ENCODE measurements at places on chromosomes 6 and 20.

DNA sequence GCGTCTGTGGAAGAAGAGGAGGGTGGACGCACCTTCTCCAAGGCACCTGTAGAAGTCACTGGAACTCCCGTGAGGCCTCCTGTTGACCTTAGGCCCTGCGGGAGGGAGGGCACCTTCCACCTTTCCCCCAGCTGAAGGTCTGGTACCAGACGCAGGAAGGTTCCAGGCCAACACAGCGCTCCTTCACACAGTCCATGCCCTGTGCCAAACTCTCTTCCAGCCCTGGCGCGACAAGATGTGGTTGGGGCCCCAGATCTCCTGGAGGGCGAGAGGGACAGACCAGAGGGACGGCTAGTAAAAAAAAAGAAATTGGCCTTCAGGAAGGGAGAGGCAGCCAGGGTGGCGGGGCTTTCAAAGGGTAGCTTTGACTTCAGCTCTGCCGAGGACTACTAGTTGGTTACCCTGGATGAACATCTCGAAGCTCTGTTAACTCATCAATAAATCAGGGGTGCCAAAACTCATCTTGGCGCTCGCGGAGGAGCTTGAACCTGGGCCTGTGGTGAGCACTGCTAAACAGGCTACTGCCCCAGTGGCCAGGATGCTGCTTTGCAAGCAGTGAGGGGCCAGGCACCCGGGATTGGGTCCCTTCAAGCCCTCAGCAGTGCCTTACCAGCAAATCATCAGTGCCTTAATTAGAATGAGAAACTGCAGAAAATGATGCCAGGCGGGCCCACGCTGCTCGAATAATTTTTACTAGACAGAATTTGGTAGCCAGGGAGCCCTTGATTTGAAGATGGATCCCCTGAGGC is 14.9 kb downstream of the AARS2 start:
- DNase-seq, result no peak

DNA sequence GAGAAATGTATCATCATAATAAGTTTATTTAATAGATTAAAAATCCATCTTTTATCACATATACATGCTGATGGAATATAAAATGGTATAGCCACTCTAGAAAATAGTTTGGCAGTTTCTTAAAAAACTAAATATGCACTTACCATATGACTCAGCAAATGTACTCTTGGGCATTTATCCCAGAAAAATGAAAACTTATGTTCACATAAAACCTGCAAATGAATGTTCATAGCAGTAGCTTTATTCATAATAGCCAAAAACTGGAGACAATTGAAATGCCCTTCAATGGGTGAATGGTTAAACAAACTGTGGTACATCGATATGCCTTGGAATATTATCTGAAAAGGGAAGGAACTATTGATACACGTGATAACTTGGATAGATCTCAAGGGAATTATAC is 6.4 kb upstream of the NCOA7 start:
- no peak for DNase-seq

DNA sequence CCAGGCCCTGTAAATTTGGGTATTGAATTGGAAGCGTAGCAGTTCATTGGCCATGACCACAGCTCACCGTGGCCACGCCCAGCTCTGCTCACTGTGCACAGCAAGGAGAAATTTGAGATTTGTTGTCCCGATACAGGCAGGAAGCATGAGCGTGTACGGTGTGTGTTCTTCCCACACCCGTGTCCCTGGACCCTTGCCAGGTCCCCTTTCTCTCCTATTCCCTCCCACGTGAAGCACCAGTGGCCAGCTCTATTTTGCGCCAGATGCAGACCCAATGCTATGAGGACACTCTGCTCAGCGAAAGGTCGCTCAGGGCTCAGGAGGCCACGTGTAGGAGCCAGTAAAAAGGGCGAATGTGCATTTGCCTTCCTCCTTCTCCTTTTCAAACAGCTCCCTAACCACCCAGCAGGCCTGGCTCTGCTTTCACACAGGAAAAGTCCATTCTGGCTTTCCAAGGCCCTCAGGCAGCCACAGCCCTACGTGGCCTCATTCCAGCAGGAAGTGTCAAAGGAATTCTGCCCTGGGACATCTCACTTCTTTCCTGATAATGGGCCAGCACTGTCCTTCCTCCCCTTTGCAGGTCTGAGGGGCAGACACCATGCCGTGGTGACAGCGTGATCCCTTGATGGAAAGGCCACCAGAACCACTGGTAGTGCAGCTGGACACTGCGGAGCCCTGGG is 499.2 kb upstream of the CDH4 start:
- DNase-seq, result no peak

DNA sequence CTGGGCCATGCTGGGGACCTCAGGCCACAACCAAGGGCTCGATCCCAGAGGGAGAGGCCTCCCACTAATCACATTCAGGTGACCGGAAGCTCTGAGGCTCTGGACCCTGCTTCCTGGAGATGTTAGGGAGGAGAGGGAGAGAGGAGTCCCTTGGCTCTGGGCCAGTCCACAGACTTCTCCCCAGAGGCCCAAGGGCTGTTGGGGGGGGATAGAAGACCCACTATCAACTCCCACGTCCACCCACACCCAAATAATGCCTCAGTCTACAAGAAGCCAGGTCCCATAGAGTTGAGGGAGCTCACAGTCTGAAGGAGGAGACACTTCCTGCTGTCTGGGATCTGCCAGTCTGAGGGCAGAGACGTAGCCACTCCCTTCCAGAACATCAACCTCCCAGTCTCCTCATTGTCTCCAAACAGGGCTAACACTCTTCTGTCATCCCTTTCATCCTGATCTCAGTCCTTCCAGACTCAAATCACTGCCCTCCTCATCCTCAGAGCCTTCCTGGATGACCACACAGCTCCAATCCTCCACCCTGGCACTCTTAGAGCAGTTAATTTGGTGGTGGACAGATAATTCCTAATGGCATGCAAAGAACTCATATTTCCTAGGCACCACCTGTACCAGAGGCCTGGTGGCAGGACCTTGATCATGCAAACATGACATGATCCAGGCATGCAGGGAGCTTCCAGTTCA is 69.9 kb downstream of the MRPL14 start:
- DNase-seq, result no peak

GRCh38 chr20:58349570-58349969 is 39.5 kb upstream of the VAPB start:
- DNase-seq, result no peak

- no peak for DNase-seq
These were observed 41.7 kb upstream of the FAM135A start for GRCh38 chr6:70371454-70372105.

DNA sequence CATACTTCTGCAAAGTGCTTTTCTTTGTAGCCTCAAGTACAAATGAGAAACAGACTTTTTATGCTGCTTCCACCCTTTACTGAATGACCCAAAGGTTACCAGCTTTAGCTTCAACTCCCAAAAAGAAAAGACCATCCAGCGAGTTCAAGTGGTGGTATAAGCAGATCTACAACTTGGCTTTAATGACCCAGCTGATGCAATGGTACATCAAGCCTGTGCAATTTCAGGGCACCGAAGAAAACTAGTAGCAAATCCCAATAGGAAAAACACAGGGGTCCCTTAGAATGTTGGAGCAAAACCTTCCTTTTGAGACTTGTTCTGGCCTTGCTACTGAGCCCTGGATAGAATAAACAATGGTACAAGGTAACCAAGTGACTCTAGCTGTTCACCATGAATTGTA is 33.8 kb downstream of the STX7 start:
- DNase-seq, result no peak

DNA sequence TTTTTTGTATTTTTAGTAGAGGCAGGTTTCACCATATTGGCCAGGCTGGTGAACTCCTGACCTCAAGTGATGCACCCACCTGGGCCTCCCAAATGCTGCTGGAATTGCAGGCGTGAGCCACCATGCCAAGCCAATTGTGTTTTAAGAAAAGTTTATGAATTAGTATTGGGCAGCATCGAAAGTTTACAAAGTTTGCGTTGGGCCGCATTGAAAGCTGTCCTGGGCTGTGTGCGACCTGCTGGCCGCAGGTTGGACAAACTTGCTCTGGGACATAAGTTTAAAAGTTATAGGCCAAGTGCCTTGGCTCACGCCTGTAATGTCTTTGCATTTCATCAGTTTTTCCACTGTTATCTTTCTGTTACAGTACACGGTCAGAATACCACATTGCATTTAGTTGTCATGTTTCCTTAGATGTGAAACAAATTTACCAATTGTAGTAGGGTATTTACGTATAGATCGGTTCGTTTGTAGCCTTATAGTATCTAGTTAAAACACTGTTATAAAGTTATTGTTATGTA is 39.5 kb downstream of the ASXL1 start:
- no peak for DNase-seq
